ENCODE measurements at places on chromosomes 7 and 10.

DNA sequence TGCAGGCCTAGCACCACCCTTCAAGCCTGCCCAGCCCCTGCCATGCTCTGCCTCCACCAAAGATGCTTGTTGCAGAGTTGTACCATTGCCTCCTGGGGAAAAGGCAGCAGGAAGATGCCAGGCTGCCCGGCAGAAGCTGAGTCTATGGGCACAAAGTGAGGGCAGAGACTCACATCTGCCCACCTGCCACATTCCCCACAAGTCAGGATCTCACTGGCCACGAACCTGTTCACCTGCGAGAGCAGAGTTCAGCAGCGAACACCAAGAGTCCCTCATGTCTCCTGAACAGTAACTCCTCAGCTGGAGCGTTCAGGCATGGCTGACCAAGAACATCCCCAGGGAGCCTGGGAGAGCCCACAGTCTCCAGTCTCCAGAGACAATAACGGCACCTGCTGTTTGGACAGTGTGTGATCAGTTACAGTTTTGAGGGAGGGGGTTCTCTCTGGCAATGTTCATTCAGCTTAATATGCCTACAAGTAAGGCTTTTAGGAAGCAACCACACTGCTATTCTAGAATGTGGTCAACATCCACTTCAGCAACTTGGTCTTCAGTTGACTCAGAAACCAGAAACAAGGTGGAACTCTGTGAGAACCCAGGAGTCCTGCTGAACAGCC, 78.5 kb downstream of the GRID1 start:
- no peak for DNase-seq

DNA sequence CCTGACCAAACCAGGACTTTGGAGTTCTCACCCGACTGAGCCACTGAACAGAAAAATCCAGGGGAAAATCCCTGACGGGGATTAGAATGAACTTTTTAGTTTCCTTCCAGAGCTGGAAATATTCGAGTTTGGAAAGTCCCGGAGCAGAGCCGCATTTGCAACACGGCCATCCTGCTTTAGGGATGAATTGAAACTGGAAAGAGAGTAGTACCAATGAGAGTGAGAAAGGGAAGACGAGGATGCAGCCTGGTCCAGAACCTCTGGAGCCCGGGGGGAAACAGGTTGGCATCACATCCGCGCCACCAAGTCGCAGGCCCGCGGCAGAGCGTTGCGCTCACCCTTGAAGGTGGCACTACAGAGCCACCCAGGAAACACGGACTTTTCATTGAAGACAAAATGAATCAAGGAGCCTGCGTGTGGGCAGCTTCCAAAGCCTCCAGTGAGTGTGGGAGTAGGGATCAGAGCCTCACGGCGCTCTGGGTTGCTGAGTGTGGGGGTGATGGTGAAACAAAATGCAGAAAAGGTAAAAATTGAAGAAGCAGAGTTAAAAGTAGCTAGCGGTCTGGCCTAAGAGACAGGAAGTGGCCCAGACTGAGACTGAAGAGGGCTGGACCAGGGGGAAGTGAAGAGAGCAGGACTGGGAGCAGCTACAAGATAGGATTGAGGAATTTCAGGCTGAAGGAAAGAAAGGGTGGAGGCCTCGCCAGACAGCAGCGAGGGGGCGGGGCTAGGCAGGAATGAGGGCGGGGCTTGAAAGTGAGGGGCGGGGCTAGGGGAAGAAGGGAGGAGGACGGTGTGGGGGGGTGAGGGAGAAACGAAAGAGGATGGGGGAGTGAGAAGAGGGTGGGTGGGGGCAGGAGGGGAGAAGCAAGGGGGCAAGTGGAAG, 1.8 kb downstream of the SMURF1 start:
- DNase-seq: peak; percentile 74

DNA sequence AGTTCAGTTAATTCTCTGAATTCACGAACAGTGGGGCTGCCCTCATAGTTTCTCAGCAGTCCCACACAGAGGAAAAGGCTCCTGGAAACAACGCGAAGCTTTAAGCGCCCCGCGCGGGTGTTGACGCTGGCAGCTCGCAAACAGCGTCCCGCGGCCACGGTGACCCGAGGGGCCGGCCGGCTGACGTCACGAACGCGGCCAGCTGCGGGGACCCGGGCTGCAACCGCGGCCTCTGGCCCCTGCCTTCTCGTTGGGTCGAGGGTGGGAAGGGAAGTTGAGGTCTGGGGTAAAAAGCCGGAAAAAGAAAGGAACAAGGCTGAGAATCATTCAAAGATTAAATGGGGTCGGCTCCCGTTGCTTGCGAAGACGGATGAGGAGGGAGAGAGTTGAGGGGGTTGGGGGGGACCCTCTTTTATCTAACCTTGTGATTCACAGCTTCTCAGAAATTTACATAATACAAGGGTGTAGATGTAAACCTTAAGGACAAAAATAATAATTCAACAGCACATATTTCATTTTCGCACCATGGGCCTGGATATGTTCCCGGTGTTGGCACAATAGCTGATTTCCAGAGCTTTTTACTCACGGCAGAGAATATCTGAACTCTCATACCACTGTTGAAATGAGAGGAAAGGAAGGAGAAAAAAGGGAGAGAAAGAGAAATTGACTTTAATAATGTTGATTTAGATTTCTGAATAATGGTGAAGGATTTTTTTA, 7.3 kb upstream of the FEZF1 start:
- no peak for DNase-seq

DNA sequence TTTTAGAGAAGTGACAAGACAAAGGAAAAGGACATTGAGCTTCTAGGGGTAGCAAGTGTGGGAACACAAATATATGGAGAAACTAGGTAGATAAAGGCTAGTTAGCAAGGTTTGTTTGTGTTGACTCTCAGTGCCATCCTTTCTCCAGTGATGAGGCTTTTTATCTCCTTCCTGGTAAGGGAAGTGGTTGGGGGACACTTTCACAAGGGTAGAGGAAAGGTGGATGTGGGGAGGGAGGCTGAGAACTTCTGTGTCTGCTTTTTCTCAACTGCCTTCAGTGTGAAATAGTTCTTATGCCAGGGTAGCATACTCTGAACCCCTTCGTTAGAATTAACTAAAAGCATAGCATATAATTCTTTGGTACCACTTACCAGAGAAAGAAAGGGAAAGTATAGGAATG, 93.0 kb upstream of the STRIP2 start:
- DNase-seq: no peak

DNA sequence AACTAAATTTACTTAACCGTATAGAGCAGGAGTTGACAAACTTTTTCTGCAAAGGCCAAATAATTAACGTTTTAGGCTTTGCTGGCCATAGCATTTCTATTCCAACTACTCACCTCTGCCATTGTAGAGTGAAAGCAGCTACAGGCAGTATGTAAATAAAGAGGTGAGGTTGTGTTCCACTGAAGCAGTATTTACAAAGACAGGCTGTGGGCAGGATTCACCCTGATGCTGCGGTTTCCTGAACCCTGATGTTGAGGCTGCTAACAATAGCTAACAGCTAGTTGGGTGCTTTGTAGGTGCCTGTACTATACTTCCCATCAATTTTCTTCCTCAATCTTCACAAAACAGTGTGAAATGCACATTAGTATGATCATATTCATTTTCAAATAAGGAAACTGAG, 47.0 kb upstream of the LAMB1 start:
- no peak for DNase-seq

DNA sequence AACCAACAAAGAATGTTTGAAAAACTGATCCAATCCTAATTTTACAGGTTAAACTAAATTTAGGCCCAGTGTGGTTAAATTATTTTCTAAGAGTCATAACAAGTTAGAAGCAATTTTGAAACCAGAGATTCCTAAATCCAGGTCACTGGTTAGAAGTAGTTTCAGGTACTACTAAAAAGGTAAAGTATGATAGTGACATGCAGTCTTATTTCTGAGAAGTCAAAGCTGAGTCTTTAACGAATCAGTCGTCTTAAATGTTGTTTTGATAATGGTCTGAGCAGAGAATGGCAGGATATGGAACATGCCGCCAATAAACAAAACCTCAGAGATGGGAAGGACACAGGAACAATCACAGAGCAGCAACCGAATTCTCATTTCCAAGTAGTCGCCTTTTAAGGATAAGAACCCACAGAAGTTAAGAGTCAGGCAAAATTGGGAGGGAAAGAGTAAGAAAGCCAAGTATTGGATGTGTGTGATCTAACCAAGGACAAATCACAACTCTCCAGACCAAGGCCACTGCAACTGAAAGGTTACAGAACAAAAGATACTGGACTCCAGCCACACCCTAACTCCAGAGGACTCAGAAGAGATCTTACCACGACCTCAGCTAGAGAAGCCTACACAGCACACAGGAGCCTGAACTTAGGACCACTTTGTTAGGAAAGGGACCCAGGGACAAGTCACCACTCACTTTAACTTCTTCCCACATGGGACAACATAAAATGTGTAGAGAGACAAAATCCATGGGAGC, 19.7 kb downstream of the TMEM243 start:
- DNase-seq: no peak

GRCh38 chr7:71486856-71487628, 355.1 kb downstream of the GALNT17 start:
- no peak for DNase-seq

- DNase-seq: no peak
These were observed 307.2 kb downstream of the TCERG1L start for GRCh38 chr10:131004276-131004675.

- no peak for DNase-seq
These were observed 80.0 kb downstream of the ZNF277 start for GRCh38 chr7:112286250-112287086.

GRCh38 chr7:91323626-91324158, 59.5 kb downstream of the FZD1 start:
- peak; percentile 85 for DNase-seq

GRCh38 chr10:92413519-92413918, 122.6 kb downstream of the MARCHF5 start:
- no peak for DNase-seq

- no peak for DNase-seq
These were observed 42.3 kb upstream of the MDFIC start for GRCh38 chr7:114879554-114879953.

DNA sequence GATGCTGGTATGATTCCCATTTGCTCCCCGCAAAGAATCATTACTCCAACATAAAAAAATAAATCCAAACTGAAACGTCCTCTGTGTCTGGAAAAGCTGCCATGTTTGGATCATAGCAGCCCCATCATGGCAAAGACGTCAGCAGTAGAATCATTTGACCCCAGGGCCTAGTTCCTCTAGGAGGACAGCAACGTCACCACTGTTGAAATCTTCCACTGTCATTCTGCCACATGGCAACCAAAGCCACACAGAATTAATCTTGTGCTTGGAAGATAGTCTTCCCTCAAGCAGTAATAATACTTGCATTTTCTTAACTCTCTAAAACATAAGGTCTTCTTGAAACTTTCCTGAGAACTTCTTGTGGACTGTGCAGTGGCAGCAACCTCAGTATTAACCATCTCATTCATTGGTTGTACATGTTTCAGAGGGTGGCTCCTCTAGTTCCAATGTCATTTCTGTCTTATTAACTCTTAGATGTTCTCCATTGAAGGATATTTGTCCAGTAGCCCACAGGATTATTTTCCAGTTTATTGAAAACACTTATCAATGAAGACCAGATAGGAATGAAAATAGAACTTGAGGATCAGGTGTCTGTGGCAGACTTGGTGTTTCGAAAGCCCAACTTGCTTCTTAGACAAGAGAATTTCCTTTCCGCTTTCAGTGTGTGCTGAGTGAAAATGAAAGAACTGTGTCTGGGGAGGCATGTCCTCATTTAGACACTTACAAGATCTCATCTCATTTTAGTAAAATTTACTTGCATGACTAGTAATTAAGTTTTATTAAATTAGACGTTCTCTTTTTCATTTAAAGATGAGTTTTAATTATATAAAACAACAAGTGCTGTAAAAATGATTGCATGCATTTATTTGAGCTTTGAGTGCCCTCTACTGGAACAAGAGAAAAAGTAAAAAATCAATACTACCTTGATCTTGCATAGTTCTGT, 28.9 kb upstream of the INHBA start:
- DNase-seq: peak; percentile 21

DNA sequence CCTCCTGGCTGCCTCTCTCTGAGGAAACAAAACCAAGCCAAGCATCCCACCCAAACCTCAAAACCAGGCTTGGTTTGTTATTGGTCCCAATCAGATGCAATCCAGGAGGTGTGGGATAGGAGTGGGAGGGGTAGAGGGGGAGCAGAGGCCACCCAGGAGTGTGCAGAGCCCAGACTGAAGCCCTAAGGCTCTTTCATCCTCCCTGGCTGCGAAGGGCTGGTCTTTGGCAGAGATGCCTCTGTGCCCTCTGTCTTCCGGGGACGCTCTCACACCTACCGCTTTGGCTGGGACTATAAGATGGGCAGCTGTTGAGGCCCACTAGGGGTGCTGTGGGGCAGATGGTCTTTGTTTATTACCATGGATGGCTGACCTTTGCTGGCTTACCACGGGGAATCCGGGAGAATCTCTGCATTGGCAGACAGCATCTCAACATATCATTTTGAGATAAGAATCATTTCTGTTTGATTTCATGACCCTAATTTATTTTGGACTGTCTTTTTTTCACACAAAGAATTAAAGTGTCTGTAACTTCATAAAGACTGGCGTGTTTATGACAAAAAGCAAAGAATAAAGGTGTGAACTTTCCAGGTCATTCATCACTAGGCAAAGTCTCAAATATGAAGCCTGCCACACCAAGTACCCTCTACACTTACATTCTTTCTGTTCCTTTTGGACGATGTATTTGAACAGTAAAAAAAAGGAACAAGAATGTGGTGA, 6.5 kb upstream of the DENND2A start:
- DNase-seq: no peak

- no peak for DNase-seq
These were observed 293.0 kb upstream of the IMMP2L start for GRCh38 chr7:111855161-111855841.

DNA sequence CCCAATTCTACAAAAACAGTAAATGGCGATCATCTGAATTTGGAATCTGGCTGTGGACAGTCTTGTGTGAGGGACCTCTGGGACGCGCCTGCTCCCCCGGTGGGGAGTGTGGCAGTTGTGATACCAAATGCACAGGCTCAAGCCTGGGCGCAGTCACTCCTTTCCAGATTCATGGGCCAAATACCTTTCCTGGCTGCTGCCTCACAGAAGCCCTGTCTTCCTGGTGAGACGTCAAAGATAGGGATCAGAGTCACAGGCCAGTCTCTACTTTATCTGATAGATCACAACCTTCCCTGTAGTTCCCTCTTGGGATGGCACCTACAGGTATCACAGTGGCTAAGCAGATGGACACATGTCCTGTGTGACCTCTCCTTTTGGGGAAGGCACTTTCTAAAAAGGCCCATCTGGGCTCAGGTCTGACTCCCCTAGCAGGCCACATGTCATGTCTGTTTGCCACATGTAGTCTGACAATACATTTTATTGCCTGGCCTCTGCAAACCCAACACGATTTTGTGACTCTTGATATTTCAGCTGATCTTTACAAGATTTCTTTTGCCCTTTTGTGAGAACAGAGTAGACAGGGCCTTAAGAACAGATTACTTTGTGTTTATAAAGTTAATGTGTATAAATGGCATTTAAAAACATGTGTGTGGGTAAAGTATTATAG, 150.1 kb downstream of the SNX10 start:
- DNase-seq: no peak

GRCh38 chr7:68474661-68475216, 1123.5 kb upstream of the AUTS2 start:
- DNase-seq: no peak
